Activated CD8-positive, alpha-beta memory T cell treated with anti-CD3 and anti-CD28 coated beads, Interleukin-2, amount 10 ng/mL, durations not matched to agents 7 days and 5 days (primary cell): ENCODE measurements at places on chromosomes 13 and 19.

GRCh38 chr13:102903659-102904407, 58.0 kb downstream of the ERCC5 start:
- DNase-seq: no peak

DNA sequence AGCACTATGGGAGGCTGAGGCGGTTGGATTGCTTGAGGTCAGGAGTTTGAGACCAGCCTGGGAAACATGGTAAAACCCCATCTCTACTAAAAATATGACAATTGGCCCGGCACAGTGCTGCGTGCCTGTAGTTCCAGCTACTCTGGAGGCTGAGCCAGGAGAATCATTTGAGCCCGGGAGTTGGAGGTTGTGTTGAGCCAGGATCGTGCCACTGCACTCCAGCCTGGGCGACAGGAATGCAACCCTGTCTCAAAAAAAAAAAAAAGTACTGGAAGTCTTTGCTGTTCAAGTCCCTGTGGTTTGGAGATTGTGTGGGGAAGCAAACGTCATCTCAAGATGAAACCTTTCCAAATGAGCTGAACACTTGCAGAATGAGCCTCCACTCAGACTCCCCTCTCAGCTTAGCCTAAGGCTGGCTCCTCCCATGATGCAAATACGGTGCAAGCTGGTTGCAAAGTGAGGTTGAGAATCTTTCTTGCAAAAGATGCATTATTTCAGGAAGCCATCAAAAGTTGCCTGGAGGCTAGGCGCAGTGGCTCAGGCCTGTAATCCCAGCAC, 46.2 kb downstream of the MYO9B start:
- DNase-seq: peak; percentile 60

GRCh38 chr13:32428581-32429432, 877 bp upstream of the N4BP2L1 start:
- no peak for DNase-seq

GRCh38 chr13:113207460-113207859, 1.0 kb downstream of the PCID2 start:
- DNase-seq: no peak

- DNase-seq: no peak
Measured at GRCh38 chr13:20188667-20189553, 3.8 kb downstream of the GJB2 start.

DNA sequence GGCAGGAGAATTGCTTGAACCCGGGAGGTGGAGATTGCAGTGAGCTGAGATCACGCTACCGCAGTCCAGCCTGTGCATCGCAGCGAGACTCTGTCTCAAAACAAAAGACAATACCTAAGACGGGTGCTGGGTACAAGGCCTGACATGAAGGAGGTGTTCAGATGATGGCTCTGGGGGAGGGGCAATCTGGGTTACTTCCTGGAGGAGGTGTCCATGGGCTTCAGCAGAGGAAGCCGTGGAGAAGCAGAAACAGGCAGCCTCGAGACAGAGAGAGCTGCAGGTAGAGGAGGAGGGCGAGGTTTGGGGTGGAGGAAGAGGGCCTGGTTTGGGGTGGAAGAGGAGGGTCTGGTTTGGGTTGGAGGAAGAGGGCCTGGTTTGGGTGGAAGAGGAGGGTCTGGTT, 3.6 kb downstream of the MISP start:
- no peak for DNase-seq

GRCh38 chr13:71408416-71408815, 458.6 kb downstream of the DACH1 start:
- no peak for DNase-seq
